NCI-H2107 (cell line): ENCODE measurements at places on chromosomes 1 and 21.

GRCh38 chr1:109790735-109791494 is 27.2 kb upstream of the EPS8L3 start:
- DNase-seq, result no peak

DNA sequence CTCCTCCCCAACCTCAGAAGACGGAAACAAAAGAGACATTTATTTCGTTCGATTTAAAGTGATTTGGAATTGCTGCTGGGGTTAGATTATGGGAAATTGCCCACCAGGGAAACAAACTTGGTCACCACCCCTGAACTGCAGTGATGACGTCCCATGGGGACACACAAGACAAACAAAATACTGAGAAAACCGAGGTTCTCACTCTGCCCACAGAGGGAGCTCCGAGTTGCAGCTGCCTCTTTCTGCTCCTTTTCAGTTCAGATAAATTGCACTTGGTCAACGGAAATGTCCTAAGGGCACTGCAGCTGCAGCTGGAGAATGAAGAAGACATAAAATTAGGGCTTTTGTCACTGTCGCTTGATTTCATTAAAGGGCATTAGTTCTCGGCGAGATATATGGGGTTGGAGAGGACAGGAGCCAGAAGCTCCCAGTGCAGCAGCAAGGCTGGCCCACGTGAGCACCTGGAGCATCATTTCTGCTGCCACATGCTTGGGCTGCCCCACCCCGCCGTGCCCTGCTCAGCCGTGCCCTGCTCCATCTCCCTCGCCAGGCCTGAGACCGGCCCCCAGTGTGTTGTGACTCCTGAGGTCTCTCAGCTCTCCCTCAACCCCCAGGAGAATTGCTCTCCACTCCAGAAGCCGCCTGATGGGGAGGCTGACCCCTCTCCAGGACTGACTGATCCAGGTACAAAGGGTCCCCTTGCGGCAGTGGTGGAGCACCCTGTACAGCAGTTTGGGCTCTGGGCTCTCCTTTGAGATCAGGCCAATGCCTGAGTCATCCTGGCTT is 231.7 kb upstream of the AJAP1 start:
- no peak for DNase-seq

DNA sequence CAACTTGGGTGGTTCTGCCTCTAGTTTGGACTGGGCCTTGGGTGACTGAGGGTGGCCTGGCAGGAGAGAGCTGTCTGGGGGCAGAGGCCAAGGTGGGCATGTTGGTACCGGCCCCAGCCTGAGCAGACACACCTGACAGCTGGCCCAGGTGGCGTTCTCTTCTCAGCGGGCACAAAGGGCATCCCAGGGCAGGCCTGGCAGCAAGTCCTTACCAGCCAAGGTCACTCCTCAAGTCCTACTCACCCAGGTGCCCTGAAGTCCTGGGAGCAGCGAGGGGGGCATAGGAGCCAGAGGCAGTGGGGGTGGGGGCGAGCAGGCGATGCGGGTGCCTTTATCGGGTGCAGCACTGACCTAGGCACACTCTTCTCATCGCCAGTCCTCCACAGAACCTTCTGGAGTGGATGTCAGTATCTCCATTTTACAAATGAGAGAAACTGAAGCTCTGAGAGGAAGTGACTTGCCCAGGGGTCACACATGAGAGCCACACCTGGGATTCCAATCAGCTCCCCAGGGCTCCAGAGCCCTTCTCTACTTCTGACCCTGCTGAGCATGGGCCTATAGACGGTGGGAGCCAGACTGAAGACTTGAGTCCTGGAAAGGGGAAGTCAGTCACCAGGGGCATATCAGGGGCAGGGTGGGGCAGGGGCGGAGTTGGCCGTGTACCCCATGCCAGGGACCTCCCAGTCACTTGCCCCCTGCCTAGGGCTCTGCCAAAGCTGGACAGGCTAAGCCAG is 587 bp upstream of the SLC25A34 start:
- DNase-seq, result no peak

GRCh38 chr1:7207875-7208646 is 422.8 kb downstream of the CAMTA1 start:
- DNase-seq, result peak; percentile 9

DNA sequence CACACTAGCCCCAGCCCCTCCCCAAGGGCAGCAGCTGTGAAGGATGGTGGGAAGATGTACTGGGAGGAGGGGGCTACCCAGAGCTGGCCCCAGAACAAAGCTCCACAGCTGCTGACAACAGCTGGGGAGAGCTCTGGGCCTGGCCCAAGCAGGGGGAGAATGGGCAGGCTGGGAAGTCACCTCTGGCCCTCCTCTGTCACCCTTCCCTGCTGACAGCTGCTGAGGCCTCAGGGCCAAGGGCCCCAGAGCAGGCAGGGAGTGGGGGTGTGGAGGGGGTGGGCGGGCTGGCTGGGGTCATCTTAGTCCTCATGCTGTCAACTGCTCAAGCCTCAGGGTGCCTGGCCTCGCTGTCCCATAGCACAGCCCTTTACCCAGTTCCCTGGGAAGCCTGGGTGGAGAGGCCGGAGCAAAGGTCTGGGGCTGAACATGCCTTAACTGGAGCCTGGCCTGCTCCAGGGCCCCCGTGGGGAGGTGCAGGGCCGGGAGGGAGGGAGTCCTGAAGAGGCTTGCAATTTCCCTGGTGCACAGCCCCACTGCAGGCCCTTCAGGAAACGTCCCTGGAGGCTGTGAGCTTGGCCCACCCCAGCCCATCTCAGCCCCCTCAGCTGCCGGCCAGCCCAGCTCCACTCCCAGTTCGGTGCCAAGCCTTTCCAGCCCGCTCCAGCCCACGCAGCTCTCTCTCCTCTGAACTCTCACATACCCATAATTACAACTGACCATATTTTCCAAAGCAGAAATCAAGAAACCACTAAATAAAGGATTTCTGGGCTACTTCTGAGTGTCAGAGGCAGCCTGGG is 25.7 kb downstream of the HSPG2 start:
- DNase-seq, result no peak

- DNase-seq, result no peak
Measured at GRCh38 chr1:15231714-15232201, 15.3 kb upstream of the FHAD1 start.

DNA sequence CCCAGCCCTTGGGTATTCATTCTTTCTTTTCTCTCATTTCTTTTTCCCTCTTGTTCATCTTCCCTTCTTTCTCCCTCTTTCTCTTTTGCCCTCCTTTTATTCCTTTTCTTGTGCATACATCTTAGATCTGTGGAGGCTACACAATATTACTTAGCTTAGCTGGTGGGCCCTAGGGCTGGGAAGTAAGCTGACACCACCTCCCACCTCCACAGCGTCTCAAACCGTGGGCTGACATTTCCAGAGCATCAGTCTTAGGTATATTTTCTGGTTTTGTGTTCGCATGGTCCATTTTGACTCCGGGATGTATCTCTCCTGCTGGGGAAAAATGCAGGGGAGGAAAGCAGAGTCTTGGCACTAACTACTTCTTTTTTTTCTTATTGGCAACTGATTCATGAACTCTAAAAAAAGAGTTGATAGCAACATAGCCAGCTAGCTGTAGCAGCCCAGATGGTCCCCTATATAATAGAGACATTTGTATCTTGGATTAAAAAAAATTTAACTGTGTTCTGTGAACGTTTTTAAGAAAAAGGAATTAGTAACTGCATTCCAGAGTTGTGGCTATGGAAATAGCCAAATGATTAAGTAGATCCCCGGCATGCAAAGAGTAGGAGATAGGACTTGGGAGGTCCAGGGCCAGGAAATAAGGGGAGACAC is 15.5 kb downstream of the CNIH3 start:
- no peak for DNase-seq

DNA sequence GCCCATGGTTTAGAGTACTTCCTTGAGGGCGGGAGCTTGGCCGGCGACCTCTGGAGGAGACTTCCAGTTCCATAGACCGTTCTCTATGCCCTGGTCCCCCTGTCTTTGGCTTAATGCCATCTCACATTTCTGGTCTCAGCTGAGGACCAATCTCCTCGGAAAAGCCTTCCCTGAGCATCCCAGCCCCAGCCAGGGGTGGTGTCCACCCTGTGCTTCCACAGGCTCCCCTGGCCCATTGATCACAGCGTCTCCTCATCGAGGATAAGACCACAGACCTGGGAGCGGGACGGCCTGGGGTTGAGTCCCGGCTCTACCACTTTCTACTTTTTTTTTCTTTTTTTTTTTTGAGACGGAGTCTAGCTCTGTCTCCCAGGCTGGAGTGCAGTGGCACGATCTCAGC is 14.5 kb downstream of the WNT4 start:
- no peak for DNase-seq

DNA sequence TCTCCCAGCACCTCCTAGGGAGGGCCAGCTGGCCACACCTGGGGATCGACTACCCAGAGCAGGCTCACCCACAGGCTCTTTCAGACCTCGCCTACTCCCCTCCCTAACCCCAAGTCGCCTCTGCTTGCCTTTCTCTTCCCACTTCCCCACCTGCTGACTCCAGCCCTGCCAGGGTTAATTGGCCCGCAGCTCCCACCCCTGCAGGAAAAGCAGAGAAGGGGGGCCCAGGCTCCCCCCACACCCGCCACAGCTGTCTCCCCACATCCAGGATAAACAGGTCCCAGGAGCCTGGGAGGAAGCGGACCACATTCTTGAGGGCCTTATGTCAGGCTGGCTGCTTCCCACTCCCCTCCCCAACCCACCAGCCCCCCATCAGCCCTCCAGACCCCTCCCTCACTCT is 45.0 kb downstream of the TAS1R2 start:
- no peak for DNase-seq

GRCh38 chr1:17420391-17420918 is 19.0 kb downstream of the RCC2 start:
- no peak for DNase-seq

DNA sequence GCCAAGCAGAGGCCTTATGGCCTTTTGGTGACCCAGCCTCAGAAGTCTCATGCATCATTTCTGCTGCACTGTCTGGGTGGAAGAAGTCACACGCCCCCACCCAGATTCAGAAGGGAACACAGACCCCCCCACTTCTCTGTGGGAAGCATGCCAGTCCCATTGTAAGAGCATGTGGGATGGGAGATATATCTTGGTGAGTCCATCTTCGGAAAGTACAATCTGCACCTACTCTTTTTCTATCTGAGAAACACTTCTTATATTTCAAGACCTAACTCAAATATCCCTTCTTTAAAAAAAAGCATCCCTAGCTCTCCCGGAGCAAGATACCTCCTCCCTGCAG is 159.6 kb upstream of the FGGY start:
- no peak for DNase-seq

DNA sequence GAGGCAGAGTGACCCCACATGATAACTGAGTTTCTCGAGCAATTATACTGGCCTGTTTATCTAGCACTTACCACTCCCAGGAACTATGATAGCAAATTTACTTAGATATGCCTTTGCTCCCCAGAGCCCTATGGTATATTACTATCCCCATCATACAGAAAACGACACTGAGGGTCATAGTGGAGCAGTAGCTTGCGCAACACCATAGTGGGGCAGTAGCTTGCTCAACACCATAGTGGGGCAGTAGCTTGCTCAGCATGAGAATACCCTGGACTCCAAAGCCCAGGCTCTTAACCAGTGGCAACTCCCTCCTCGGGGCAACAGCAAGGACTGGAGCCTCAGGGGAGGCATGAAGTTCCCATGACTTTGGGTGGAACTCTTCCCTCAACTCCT is 211.9 kb downstream of the NPHP4 start:
- no peak for DNase-seq

- no peak for DNase-seq
Measured at GRCh38 chr1:231867607-231868006, 241.0 kb downstream of the DISC1 start.

GRCh38 chr1:200934676-200935245 is 40.1 kb downstream of the INAVA start:
- DNase-seq, result no peak
